ENCODE measurements at places on chromosomes 3 and 15. TPM values are rescaled to one million over a fixed set of nuclear protein-coding genes. Genes with fewer than 3 reads are reported as not detected.

GRCh38 chr3:129118745-129119144 is 2.9 kb downstream of the RAB43 start:
- peak; percentile 49 for DNase-seq

The ALG1L2 gene
- total RNA-seq, result not detected

DNA sequence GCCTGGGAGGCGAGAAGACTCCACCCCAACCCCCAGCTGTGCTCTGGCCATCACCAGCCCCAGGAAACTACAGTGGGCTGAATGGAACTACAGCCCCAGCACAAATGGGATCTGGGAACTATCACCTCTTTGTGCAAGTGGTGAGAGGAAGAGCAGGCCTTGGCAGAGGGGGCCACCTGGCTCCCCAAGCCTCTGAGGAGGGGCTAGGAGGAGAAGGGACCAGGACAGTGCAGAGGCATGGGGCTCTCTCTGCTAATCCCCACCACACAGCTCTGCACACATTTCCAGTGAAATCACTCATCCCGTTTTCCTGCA is 31.6 kb downstream of the KY start:
- no peak for DNase-seq

DNA sequence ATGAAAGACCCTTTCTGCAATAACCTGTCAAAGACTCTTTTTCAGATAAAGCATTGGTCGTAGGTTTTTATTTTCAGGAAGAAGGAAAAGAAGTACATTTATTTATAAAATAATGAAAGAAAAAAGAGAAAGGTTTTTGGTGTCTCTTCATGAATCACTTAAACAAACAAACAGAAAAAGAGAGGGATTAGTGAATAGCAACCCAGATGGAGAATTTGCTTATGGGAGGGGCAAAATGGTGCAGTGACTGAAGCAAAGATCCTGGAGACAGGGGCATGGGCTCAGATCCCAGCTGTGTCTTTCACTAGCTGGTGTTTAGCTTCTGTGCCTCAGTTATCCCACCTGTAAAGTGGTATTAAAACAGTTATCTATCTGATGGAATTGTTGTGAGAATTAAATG is 78.6 kb upstream of the PFN2 start:
- no peak for DNase-seq

The FSIP1 gene
- total RNA-seq, result 0.16 TPM

- DNase-seq, result no peak
Observed at GRCh38 chr3:175704366-175705055, 845.4 kb downstream of the NAALADL2 start.

GRCh38 chr3:9915254-9916141 is 1.4 kb upstream of the IL17RC start:
- no peak for DNase-seq

GRCh38 chr3:196988241-196989029 is 19.8 kb upstream of the PIGZ start:
- DNase-seq, result no peak

The GPR171 gene
- total RNA-seq, result 232 TPM

- DNase-seq, result no peak
Observed at GRCh38 chr15:45704329-45705249, 69.8 kb downstream of the SQOR start.

GRCh38 chr15:68626739-68627138 is 47.9 kb downstream of the CORO2B start:
- DNase-seq, result no peak

The ARPIN gene
- not detected for total RNA-seq

- DNase-seq, result no peak
Observed at GRCh38 chr3:31166249-31166885, 271.9 kb upstream of the GADL1 start.

- no peak for DNase-seq
Observed at GRCh38 chr3:168047190-168047795, 48.4 kb downstream of the GOLIM4 start.

The MME gene
- total RNA-seq, result not detected

DNA sequence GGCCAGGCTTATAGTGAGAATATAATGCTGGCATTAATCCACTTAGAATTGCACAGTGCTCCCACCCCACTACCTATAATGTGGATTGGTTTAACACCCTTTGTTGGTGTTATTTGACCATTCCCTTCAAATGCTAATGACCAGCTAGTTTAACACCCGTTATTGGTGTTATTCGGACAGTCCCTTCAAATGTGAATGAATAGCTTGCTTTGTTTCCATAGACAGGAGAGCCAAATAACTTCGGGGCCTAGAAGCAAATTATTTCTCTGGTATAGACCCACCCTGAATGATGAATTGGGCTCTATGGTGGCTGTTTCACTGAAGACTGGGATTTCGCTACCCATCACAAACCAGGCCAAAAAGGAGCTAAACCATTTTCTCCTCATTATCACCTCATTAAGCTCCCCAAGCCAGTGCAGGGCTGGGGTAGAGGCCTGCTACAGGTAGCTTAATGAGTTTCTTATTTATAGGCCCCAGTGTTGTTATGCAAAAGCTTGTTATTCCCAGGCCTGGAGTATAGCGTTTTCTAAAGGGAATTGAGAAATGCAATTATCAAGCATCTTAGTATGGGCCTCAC is 494.1 kb upstream of the DPH6 start:
- no peak for DNase-seq

The INAFM2 gene
- 17.9 TPM for total RNA-seq
